CD14-positive monocyte (primary cell): ENCODE measurements at places on chromosomes 12 and 14.
A peak's percentile ranks its signal among the peaks of the same experiment; 100 is the strongest.

- DNase-seq, result no peak
Measured at GRCh38 chr12:53659011-53659551, 16.8 kb downstream of the ATP5MC2 start.

DNA sequence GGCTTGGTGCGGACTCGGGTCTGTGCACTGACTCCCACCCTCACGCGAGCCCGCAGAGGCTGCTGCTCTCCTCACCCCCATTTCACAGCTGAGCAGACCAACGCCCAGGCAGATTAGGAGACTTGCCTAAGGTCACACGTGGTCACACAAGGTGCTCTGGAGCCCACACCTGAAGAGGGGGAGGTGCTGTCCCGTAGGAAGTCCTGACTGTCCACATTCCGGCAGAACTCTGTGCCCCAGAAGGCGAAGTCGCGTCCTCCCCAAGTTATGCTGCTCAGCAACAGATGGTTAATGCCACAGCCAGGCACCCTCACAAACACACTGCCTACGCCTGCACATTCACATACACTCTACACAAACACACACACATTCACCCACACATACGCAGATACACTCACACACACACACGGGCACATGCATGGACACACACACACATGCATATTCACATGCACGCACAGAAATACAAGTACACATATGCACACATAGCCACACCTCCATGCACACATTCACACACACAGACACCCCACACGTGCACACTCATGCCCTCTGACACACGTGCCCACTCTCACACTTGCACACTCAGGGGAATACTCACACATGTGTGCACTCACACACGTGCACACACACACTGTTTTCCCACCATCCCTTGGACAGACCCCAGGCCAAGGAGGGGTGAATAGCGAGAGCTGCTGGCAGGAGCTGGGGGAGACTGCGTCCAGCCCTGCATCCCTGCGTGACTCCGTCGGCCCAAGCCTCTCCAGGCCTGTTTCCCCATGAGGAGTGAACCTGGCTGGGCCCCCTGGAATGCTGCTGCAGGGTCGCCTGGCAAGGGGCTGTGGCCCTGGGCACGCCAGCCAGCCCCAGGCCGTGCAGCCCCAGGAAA lies 4.1 kb downstream of the C14orf180 start:
- DNase-seq, result no peak

GRCh38 chr14:74275241-74275841 lies 27.4 kb downstream of the ABCD4 start:
- no peak for DNase-seq

DNA sequence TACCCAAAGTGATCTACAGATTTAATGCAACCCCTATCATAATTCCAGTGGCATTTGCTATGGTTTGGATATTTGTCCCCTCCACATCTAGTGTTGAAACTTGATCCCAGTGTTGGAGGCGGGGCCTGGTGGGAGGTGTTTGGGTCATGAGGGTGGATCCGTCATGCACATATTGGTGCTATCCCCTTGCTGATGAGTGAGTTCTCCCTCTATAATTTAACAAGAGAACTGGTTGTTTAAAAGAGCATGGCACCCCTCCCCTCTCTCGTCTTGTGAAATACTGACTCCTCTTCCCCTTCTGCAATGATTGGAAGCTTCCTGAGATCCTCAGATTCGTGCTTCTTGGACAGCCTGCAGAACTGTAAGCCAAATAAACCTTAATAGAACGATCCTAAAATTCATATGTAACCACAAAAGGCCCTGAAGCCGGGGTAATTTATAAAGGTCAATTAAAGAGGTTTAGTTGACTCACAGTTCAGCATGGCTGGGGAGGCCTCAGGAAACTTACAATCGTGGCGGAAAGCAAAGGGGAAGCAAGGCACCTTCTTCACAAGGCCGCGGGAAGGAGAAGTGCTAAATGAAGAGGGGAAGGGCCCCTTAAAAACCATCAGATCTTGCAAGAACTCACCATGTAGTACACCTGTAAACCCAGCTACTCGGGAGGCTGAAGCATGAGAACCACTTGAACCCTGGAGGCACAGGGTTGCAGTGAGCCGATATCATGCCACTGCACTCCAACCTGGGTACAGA lies 41.2 kb downstream of the SLC39A9 start:
- DNase-seq, result peak; percentile 32

DNA sequence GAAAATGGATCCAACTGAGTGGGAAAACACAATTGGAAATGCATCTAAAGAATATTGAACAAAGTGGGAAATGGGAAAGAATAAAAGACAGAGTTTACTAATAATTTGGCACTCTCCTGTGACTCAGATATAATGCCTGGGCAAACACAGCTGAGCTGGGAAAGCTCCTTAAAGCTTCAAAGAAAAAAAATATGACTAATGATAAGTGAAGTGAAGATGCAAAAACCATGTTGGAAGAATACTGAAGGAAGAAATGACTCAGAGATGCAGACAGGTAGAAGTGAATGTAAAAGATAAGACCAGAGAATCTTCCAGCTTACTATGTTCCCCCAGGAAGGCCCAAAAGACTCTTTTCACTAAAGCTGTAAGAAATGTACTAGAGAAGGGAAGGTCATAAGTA lies 62.4 kb upstream of the FOXG1 start:
- no peak for DNase-seq

- DNase-seq, result no peak
Measured at GRCh38 chr12:6066651-6067050, 57.8 kb downstream of the VWF start.

- DNase-seq, result no peak
Measured at GRCh38 chr12:5034603-5035002, 9.1 kb upstream of the KCNA5 start.

- no peak for DNase-seq
Measured at GRCh38 chr14:92565040-92565717, 51.6 kb downstream of the RIN3 start.

GRCh38 chr12:111035578-111036301 lies 115.4 kb upstream of the MYL2 start:
- DNase-seq, result no peak

DNA sequence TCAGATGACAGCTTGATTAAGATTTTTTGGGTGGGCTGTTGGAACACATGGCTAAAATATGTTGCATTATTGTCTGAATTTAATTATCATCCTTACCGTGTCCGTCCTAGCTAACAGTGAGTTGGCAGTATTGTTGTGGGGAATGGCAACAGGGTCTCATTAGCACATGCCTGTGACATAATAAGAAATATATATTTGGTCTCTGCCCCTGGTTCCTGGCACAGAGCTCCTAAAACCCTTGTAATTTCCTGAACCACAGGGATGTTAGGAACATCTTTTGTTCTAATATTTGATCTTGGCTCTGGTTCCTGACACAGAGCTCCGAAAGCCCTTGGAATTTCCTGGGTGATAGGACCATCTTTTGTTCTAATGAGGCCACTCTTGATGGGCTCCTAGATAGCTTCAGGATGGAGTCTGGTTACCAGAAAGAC lies 76.0 kb downstream of the SYNE2 start:
- no peak for DNase-seq

- peak; percentile 76 for DNase-seq
Measured at GRCh38 chr14:49853572-49854375, 1.2 kb upstream of the NEMF start.

DNA sequence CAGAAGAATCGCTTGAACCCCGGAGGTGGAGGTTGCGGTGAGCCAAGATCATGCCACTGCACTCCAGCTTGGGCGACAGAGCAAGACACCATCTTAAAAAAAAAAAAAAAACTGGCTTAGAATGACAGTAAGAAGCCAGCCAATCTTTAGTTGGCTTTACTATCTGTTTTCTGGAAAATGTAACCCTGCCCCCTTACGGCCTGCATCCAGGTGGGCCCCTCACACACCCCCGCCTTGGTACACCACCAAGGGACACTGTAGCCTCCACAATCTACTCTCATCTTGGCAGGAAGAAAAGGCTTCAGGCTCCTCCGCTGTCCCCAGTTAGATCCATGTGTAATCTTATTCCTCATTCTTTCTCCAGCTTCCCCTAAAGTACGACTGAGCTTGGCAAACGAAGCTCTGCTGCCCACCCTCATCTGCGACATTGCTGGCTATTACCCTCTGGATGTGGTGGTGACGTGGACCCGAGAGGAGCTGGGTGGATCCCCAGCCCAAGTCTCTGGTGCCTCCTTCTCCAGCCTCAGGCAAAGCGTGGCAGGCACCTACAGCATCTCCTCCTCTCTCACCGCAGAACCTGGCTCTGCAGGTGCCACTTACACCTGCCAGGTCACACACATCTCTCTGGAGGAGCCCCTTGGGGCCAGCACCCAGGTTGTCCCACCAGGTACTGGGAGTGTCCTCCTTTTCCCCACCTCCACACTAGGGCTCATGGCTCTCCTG lies 6.6 kb downstream of the TAPBPL start:
- no peak for DNase-seq

DNA sequence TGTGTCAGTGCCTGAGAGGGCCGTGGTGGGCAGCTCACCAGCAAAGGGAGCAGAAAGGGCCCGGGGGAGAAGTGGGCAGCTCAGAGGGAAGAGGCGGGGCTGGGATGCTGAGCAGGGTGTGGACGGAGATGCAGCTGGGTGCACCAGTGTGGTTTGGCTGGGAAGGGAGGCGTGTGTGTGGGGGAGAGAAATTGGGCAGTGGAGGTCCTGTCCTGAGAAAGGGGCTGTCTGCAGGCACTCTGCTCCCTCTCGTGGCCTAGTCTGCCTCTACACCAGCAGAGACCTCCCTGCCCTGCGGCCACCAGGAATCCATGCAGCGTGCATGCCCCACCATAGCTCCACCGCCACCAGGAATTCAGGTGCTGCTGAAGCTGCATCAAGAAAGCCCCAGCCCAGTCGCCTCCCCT lies 6.4 kb downstream of the TMEM121 start:
- DNase-seq, result no peak

DNA sequence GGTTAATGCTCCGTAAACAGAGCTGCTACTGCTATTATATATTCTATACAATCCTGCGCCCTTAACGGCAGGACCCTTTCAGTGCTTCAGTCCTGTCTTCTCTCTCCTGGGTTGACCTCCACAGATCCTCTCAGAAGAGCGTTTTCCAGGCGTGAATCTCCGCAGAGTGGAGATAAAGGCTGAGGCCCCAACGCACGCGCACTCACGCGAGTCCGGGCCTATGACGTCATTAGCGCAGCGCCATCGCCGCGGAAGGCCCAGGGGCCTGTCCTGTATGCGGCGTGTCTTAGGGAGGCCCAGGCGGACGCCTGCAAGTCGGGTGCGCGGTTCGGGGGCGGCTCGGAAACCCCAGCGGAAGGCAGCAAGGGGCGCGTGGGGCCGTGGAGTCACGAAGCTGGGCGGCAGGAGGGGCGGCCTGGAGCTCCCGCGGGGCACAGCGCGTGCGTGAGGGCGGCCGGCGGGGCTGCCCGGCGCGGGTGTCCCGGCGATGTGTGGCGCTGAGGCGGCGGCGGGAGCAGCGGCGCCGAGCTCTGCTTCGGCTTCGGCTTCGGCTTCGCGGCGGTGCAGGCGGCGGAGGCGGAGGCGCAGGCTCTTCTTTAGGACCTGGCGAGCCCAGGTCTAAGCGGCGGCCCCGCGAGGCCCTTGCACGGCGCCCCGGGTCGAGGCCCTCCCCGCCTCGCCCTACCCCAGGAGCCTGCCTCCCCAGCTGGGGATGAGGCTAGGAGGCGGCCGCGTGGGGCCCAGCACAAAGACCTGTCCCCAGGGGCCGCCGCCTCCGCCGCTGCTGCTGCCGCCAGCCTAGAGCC lies at the start of gene MAPKAPK5:
MAPKAPK5 (plus strand) TSS at position 479 of the 806 bp plus-strand sequence. CDS start 506 bp downstream, outside the sequence.
- DNase-seq, result peak; percentile 95

DNA sequence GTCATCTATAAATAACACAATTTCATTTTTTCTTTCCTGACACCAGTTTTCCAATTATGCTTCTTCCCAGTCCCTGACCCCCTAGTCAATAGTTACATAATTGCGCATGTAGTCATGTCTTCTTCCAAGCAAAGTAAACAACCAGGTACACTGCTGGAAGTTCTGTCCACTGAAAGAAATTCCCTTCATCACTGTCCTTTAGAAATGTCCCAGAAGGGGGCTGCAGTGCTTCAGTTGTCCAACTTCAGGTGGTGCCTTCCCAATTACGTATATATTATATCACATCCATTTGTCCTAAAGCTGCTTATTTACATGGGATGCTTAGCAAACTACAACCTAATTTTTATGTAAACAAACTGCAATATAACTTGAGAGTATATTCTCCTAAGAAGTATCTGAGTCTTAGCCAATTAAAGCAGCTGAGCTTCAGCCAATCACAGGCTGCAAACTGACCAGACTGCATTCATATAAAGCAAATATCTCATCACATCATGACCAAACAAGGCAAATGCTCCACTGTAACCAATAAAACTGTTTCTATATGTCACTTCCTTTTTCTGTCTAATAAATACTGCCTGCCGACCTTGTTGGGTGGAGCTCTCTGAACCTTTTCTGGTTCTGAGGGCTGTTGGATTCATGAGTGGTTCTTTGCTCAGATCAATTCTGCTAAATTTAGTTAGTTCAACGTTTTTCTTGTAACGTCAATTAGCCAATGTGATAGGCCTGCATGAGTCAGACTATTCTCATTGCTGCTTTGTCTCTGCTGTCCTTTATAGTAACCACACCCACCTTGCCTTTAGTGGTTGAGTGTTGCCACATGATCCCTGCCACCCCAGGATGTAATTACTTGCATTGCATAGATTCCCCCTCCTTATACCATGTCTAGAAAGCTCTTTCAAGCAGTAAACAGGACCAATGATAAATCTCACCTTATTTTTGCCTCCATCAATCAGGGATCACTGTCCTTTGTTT lies 239.3 kb downstream of the ALG10B start:
- DNase-seq, result peak; percentile 35

GRCh38 chr12:42756841-42757623 lies 167.5 kb upstream of the PRICKLE1 start:
- no peak for DNase-seq

DNA sequence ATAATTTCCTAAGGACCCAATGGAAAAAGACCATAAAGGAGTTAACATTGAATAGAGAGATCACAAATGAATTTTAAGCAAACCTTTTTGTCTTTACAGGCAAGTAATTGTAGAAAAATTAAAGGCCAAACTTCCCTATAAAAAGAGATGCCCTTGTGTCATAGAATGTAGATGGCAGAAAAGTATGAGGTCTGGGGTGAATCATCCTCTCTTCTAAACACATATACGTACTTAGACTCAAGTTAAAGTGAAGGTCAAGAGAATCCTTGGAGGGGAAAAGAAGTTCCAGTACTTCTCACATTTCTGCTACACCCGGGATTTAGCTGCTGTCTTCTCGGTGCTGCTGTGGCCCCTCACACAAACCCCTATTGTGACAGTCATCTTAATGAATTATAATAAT lies 116.2 kb upstream of the ARID2 start:
- DNase-seq, result peak; percentile 4

GRCh38 chr14:99529899-99530298 lies 48.7 kb downstream of the CCNK start:
- DNase-seq, result no peak

- no peak for DNase-seq
Measured at GRCh38 chr12:67040861-67041137, 228.4 kb upstream of the CAND1 start.

GRCh38 chr14:71139294-71139946 lies 232.2 kb downstream of the PCNX1 start:
- DNase-seq, result no peak

- DNase-seq, result peak; percentile 40
Measured at GRCh38 chr12:8947737-8948136, 1.7 kb downstream of the M6PR start.

DNA sequence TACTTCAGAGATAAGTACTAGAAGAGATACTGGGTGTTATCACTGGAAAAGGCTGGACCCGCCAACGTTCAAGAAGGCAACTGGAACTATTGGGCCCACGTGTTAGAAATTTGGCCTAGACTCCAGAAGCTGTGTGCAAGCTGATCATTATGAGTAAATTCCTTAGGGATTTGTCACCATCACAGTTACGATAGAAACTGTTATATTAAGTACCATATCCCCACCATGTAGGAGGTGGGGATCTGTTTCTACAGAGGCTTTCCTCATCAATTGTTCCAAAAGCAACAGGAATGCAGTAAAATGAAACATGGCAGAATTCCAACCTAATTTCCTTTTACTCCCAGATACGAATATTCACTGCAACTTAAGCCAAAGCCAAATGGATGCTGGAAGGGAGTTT lies 170.7 kb downstream of the NOVA1 start:
- no peak for DNase-seq
